ENCODE measurements at places on chromosomes 4 and X.

- no peak for DNase-seq
Measured at GRCh38 chr4:171256223-171256622, 557.0 kb upstream of the GALNTL6 start.

GRCh38 chr4:86542319-86543027, 51.6 kb upstream of the PTPN13 start:
- no peak for DNase-seq

DNA sequence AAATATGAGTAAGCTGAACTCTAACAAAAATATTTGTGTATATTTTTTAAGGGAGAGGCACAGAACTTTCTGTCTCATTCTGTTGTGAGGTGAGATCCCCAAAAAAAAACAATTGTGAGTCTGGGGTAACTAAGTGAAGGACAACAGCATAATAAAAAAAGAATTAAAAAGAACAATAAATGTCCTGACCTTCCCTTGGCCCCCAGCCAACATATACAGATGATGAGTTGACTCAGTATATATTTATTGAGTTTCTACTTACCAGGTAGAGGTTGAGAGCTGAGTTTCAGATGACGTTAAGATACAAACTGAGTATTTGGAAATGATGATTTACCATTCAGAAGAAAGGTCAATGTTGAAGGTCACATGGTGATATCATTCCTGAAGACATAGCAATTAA, 239.5 kb downstream of the KCNIP4 start:
- no peak for DNase-seq

DNA sequence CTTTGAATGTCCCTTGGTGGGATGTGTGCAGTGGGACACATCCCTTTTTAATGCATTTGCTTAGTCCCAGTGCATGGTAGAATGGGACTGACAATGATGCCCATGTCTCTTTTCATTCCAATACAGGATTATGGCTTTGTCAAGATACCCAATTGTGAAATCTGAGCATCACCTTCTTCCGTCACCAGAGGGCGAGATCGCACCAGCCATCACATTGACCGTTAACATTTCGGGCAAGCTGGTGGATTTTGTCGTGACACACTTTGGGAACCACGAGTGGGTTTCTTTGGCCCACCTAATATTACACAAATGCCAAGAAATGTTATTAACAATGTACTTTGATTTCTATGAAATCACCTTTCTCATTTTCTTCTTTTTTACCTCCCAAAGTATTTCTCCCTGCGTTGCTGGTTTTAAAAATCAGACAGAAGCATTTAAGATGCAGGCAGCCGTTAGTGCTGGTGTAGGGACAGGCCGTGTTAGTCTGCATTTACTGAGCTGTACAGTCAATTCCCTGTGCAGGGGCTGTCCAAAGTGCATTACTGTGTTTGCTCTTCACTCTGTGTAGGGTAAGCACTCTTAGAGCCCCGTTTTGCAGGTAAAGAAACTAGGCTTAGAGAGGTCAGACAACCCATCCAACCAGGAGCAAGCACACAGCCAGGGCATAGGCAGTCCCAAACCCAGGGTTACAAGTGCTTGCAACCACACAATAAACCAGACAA, 46.5 kb downstream of the CWH43 start:
- DNase-seq, result peak; percentile 17

- no peak for DNase-seq
Measured at GRCh38 chr4:174135936-174136406, 147.5 kb downstream of the FBXO8 start.

GRCh38 chrX:134711135-134711921, 53.1 kb upstream of the PLAC1 start:
- no peak for DNase-seq

DNA sequence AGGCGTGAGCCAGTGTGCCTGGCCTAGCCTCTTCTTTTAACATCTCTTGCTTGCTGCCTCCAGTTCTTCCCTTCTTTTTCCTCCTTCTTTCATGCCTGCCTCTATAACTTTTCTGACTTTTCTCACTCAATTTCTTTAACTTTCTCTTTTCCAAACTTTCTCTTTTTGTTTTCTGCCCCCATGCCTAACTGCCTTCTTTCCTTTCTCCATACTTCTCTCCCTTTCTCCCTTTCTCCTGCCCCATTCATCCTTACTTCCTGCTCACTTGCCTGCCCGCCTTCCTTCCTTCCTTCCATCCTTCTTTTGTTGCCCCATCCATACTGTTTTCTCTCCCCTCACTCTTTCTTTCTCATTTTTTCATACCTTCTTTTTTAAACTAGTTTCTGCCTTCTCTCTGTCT, 105.2 kb downstream of the RBMX2 start:
- DNase-seq, result no peak

- no peak for DNase-seq
Measured at GRCh38 chr4:87416965-87417364, 5.4 kb upstream of the NUDT9 start.

DNA sequence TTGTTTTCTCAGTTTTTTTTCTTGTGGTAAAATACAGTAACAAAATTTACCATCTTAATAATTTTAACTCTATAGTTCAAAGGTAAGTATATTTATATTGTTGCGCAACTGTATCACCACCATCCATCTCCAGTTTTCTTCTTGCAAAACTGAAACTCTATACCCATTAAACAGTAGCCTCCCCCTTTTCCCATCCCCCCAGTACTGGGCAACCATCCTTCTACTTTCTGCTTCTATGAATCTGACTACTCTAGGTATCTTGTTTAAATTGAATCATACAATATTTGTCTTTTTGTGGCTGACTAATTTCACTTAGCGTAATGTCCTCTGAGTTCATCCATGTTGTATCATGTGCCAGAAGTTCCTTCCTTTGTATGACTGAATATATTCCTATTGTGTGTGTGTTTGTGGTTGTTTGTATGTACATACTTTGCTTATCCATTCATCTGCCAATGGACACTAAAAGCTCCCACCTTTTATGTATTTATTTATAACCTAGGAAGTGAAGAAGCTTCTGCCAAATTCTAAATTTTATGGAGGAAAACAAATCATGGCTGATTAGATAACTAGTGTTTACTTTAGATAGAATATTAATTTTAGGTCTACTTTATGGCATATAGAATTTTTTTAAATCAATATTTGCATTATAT, 10.0 kb downstream of the ABHD18 start:
- peak; percentile 71 for DNase-seq

- no peak for DNase-seq
Measured at GRCh38 chrX:39725114-39725513, 372.6 kb downstream of the BCOR start.

GRCh38 chrX:143633461-143634308, 2.2 kb downstream of the SLITRK4 start:
- DNase-seq, result no peak

DNA sequence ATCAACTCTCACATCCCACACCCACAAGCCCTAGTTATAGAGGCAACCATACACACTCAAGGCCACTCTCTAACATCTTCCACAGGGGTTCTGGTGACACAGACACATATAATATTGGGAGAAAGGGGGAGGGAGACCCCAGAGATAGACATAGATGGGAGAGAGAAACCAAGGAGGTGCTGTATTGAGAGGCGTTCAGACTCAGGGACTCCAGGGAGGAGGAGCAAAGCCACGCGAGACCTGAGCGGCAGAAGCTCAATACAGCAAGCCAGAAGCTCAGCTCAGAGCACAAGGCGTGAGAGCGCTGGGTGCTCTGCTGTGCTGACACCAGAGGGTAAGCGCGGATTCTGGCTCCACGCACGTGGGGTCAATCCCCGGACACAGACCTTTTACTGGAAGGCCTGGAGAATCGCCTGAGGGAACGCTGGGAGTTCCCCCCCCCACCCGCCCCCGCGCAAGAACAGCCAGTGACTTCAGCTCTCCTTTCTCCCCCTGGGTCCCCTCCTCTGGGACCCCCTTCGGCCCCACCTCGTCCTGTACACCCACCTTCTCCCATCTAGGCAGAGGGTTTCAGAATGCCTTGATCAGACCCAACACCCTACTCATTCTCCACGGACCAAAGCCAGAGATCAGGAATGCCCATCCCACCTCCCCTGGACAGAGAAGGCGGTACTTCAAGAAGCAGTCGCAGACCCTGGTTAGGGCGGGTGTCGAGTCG, 8.7 kb downstream of the MSX1 start:
- DNase-seq, result no peak

DNA sequence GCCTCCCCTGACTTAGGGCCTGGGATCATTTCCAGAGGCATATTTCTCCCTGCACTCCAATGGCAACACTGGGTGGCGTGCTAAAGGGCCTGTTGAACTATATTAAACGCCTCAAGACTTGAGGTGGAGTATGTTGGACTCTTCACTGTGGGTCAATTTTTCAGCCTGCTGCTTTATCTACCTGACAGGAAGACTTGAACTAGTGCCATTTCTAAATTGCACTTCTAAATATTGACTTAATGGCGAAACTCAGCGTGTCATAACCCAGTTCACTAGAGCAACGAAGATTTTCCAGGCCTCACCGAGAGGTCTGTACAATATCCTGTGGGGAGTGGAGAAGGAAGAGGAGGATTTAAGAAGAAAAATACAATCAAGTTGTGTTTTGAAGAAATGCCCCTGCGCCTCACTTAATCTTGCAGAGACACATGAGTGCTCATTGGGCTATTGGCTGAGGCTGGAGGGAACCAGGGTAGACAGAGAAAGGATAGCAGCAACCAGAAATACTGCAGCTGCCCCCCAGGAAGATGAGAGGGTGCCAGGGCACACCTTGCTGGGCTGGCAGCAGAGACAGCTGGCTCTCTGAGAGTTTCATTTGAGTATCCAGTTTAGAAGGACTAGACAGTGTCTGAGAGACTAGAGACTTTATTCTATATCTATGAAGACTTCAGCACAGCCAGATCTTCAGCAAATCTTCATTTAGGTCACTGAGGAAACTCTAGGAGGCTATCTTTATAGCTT, 67.4 kb downstream of the ENPP6 start:
- DNase-seq, result no peak

DNA sequence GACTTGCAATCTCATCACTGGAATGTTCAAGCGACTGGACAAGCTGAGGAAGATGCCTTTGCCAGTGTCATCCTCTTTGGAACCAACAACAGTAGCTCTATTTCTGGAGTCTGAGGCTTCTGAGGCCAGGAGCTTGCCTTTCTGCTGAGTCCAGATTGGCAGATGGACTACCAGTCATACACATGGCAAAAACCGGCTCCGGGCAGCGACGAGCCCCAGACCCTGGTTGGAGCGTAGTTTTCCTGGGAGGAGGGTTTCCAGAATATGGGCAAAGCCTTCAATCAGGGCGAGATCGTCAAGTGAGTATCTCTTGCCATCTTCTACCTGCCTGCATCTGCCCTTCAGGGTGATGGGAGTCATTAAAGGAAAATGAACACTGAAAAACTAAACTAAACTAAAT, 807.9 kb downstream of the C4orf33 start:
- DNase-seq, result no peak

DNA sequence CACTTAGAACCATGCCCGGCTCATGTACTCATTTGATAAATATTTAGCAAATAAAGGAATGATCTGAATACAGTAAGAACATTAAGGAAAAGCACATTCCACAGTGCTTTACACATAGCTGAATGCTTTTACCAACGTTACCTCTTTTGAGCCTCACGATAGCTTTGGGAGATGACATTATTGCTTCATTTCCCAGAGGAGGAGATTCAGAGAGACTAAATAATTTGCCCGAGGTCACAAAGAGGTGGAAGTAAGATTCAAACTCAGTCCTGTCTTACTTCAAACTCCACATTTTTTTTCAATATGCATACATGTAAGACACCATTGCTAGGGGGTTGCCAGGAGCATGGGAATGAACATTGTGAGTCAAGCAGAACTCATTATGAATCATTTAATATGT, 538.5 kb downstream of the BCOR start:
- DNase-seq, result peak; percentile 8
